Vagina (tissue), 2 donors: ENCODE measurements at places on chromosomes 6 and 20.

GRCh38 chr6:30769088-30769852 lies 24.9 kb upstream of the IER3 start:
- no peak for DNase-seq
- peaks cover 19% of the 10 kb centered on the region for H3K4me1 ChIP-seq
- peak overlapping the region; percentile 63 for H3K27ac ChIP-seq
- H3K4me3 ChIP-seq, result no peak overlapping the region
- H3K36me3 ChIP-seq, result no peaks in the 10 kb centered on the region

- DNase-seq, result no peak
- no peak overlapping the region for H3K4me3 ChIP-seq
- no peaks in the 10 kb centered on the region for H3K27me3 ChIP-seq
- no peak overlapping the region for H3K27ac ChIP-seq
- H3K4me1 ChIP-seq, result no peaks in the 10 kb centered on the region
Observed at GRCh38 chr6:129215916-129216520, 333.1 kb downstream of the LAMA2 start.

DNA sequence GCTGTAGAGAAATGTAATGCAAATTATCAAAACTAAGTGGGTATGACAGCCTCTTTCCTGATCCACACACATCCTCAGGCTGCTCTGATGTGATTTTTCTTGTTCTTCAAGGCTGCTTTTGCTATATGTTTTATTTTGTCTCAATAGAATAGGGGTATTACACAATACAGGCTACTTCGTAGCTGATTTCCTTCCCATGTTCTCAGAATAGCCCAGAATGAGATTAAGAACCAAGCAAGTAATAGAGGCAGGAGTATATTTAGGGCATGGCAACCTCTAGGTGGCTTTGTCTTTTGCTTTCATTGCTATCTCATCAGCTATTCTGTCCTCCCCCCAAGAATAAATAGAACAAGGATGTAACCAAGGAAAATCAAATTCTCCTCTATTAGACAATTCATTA lies 241.8 kb downstream of the ALDH8A1 start:
- no peaks in the 10 kb centered on the region for H3K36me3 ChIP-seq
- no peak for DNase-seq
- no peaks in the 10 kb centered on the region for H3K27me3 ChIP-seq
- no peaks in the 10 kb centered on the region for H3K4me1 ChIP-seq
- no peak overlapping the region for H3K4me3 ChIP-seq
- no peak overlapping the region for H3K27ac ChIP-seq

GRCh38 chr6:157538168-157538567 lies 157.2 kb downstream of the ZDHHC14 start:
- peaks cover 19% of the 10 kb centered on the region for H3K4me1 ChIP-seq
- no peak overlapping the region for H3K27ac ChIP-seq
- no peaks in the 10 kb centered on the region for H3K36me3 ChIP-seq
- no peak for DNase-seq
- no peaks in the 10 kb centered on the region for H3K27me3 ChIP-seq
- no peak overlapping the region for H3K4me3 ChIP-seq

GRCh38 chr20:57048027-57048869 lies 218.2 kb downstream of the BMP7 start:
- H3K27ac ChIP-seq, result peak overlapping the region; percentile 48
- peaks cover 49% of the 10 kb centered on the region for H3K4me1 ChIP-seq
- H3K4me3 ChIP-seq, result no peak overlapping the region
- H3K27me3 ChIP-seq, result no peaks in the 10 kb centered on the region
